ENCODE measurements at places on chromosomes 4 and X.

GRCh38 chrX:3697220-3697684 is 16.2 kb downstream of the PRKX start:
- DNase-seq: no peak

GRCh38 chr4:26104056-26104685 is 190.2 kb downstream of the SMIM20 start:
- DNase-seq: no peak

- DNase-seq: no peak
Observed at GRCh38 chrX:149259241-149259640, 245.9 kb downstream of the IDS start.

DNA sequence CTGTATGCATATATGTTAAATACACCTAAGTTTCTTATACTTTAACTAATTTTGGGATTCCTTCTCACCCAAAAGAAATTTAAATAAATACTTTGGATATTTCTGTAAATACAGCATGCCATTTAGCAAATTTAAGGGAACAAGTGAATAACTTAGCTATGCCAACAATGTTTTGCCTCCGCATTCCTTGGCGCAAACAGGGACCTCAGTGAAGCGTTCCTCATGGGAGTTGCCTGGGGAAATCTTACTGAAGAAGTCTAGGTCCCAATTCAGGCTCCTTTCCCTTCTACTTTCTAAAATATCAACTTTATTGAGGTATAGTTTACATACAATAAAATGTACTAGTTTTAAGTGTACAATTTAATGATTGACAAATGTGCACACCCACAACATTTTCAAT is 25.0 kb downstream of the COL4A5 start:
- DNase-seq: no peak

DNA sequence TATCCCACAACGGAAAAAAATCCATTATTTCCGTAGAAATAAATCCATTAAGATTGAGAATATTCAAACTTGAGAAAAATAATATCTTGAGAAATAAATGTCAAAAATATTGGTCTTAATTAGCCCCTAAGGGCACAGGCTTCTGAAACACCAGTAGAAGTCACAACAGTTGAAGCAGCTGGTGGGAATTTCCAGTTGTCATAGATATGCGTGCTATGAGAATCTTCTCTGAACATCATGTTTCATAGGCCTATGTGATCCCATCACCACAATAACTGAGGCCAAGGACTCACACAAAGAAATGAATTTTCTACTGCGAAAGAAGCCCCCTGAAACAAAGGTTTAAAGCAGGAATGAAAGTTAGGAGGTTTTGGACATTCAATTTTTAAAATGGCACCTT is 292.0 kb downstream of the DTHD1 start:
- DNase-seq: no peak

- no peak for DNase-seq
Observed at GRCh38 chrX:138026211-138026610, 460.3 kb downstream of the ZIC3 start.

DNA sequence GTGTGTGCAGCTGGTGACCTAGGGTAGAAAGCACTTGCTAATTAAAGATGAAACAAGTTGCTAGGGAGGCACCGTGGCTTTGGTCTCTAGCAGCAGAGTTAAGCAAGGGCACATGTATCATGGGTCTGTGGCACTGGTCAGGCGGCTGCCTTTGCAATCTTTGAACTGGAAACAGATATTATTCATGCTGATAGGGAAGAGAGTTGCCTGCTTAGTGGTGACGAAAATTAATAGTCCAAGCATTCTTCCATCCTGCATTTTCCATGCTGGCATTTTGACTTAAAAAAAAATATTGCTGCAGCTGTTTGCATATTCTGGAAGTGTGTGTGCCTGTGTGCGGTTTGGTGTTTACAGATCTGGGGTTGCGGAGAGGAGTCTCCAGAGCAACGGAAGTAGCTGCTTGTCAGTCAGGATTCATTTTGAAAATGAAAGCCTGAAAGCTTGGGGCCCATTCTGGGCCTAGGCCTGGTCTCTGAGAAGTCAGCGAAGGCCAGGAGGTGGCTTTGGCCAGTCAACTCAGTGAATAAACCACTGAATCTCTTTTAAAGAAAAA is 2.3 kb upstream of the SOWAHD start:
- no peak for DNase-seq

GRCh38 chrX:155270969-155271368 is 6.7 kb upstream of the RAB39B start:
- no peak for DNase-seq

DNA sequence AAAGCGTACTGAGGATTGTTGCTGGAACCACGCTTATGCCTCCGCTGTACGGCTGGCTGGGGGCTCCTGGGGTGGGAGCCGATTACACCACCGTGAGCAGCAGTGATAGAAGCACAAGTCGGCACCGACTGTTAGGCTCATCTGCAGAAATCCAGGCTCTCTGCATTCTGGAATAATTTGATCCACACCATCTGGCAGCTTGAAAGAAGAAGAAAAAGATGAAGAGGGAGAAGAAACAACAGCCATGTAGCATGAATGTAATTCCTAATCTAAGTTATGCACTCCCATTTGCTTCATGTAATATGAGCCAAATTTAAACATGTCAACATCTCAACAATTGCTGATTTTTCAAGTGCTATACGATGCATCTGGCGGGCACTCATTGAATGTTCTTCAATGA is 84.6 kb upstream of the DHX15 start:
- no peak for DNase-seq

DNA sequence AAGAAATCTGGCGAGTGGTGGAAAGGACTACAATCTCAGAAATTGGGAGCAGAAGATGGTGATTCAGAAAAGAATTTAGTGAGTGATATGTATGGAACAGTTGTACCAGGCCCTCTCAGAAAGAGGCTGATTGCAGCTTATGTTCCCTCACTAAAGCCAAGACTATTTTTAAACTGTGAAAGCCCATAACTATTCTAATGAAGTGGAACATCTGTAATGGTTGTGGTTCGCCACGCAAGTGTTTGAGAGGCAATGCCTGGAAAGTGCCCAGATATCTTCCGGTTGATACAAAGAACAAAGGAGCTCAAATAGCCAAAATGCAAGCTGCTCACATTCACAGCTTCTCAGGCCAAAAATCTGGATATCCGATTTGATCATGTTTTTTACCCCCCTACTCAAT is 1250.7 kb downstream of the RAPGEF2 start:
- DNase-seq: no peak

GRCh38 chr4:127134490-127134889 is 498.3 kb upstream of the INTU start:
- no peak for DNase-seq

DNA sequence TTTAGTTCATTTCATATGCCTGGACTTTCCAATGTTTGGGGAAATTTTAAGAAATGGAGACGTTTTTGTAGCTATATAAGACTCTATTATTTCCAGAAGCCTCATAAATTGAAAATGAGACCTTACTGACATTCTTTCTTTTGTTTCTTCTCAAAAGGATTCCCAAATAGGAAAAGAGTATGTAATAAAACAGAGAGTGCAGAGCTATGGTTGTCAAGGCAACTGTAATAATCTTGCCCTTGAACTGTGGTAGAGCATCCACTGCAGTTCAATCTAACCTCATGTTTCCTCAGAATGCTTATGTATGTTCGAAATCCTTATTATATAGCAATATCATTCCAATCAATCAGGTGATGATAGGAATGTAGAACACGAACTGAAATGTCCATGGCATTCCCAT is 54.1 kb downstream of the AMELX start:
- no peak for DNase-seq

DNA sequence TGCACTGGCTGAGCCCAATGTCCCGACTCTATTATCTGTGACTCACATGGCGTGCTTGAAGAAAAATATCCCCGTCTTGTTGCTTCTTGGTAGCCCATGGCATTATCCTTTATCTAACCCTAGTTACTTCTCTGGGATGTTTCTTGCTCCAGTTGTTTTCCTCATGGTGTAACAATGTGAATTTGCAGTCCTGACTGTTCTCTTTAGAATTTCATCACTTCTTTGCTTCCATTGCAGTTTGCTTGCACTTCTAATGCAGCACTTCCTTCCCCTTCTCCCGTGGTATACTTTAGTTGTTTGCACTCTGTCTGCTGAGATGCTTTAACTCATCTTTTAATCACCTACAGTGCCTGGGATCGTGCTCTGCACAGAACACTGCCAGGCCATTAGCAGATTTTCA is 126.9 kb downstream of the MAML3 start:
- DNase-seq: no peak

GRCh38 chrX:57227691-57228090 is 58.8 kb upstream of the FAAH2 start:
- no peak for DNase-seq

DNA sequence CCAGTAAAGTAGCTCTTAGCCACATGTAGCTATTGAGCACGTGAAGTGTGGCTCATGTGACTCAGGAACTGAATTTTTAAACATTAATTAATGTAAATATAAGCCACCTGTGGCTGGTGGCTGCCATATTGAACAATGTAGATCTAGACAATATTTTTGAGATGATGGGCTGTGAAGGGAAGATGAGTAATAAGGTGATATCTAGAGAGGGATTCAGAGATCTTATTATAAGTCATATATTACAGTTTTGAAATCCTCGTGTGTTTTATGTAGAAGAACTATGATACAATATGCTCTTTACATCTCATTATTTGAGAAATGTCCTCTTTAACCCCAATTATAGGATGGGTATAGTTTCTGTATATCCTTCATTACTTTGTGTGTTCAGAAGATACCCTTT is 5.6 kb downstream of the GAR1 start:
- DNase-seq: no peak

DNA sequence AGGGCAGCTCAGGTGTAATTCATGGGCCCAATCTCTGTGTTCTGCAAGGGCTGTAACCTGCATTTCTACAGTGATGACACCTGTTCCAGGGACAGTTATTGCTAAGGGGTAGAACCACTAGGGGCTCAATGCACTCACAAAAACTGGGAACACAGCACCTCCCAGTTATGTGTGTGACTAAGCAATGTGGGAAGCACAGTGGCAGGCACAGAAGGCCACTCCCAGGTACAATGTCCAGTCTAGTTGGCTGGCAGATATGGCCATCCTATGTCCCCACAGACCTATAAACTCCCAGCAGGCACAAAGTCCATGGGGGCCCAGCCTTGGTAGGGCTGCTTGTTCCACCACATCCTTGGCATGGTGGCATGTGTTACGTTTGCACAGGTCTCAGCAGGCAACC is 25.7 kb downstream of the CXCL13 start:
- DNase-seq: no peak
